ENCODE measurements at places on chromosomes 16 and 17. TPM values are rescaled to one million over a fixed set of nuclear protein-coding genes. Genes with fewer than 3 reads are reported as not detected.

DNA sequence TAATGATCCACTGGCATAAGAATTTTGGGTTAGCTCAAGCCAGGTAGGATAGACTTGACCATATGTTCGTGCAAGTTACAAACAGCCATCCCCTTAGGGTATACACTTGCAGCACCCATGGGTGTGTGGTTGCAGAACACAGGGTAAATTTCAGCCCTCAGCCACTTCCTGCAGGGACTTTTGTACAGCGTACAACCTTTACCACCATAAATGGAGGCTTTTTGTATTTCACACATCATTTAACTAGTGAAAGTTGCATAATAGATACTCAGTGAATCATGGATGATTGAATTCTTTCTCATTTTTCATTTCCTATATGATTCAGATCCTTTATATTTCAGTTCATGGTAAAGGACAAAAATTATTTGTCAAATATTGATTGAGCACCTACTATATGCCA is 473.9 kb downstream of the CDH13 start:
- no peak for DNase-seq

DNA sequence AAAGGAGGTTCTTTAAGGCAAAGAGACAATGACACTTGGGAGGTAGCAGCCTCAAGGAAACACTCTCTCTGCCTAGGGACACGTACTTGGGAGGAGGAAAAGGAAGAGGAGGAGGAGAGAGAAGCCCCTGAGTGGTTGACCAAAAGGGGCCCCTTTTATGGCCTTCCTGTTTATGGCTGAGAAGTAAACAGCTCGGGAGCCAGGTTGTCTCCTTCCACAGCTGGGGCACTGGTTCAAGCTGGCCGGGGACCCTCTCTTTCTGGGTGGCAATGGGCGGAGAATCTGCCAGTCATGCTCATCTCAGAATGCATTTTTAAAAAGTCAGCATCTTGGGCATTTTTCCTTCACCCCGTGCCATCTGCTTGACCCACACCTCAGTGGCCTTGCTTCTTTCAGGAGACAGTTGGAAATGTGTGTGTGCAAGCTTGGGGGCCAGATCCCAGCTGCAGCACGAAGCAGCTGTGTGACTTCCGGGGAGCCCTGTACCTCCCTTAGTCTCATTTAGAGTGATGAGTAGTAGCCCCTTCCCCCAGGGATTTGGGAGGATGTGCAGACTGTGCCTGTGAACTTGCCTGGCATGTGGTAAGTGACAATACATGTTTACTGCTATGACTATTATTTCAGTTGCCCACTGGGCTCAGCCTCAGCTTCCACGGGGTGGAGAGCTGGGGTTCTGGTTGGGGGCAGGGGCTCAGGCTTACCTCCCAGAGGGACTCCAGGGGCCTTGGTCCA is 33.8 kb upstream of the SALL1 start:
- no peak for DNase-seq

GRCh38 chr16:53090591-53091411 is 36.0 kb downstream of the CHD9 start:
- DNase-seq: peak; percentile 96

GRCh38 chr17:60964160-60964559 is 286.5 kb downstream of the BCAS3 start:
- DNase-seq: no peak

DNA sequence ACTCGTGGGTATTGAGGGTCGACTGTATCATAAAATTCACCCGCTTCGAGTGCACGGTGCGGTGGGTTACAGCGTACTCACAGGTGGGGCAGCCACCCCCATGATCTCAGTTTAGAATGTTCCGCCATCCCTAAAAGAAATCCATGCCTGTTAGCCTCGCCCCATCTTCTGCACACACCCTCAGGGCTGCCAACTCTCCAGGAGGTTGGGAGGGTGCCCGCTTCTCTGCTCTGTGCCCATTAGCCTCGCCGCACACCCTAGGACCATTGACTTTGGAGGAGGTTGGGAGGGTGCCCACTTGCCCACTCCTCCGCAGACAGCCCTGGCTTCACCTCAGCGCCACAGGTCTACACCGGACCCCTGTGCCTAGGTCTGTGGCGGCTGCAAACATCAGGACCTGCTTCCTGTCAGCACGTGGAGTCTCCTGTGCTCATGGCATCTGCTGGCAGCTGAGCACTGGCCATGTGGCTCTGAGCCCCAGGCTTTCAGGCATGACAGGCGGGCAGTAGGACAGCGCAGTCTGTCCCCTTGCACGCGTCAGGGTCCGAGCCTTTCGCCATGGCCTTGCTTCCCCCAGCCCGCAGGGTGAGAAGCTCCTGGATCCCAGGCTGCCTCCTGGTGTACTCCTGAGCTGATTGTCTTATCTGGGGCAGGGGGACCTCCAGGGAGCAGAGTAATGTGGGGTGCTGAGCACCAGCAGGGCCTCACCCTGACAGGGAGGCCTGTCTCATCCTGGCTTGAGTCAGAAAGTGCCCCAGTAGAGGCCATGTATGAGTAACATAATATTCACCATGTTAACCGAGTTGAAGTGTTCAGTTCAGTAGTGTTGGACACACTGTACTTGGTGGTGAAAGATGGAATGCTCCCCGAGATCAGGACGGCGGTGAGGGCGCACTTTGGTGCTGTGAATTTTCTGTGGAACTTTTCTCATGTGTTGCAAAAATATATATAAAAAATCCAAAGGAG is 21.9 kb downstream of the NME3 start:
- DNase-seq: no peak

DNA sequence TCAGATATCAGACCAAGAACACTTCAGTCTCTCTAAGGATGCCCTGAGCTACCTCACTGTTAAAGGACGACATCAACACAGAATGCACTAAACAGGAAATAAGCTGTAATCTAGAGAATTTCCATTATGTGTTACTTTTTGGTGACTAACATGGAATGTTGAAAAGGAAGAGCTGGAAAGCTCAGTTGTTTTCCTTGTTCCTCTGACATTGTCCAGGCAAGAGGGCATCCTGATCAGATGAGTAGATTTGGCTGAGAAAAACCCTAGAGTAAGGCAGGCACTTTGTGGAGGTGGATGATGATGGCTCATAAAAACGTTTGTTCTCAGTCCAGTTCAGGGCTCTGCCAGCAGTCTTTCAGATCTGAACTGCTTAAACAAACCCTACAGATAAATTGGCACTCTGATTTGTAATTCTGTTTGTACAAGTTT is 34.0 kb downstream of the DGKE start:
- peak; percentile 90 for DNase-seq

- DNase-seq: no peak
These were observed at the start of gene KRTAP4-4 for GRCh38 chr17:41160648-41161047. Gene KRTAP4-4 (minus strand): TSS chr17:41160748. CDS start chr17:41160691, 57 bp downstream.

GRCh38 chr17:74851612-74852236 is 8.0 kb downstream of the GRIN2C start:
- DNase-seq: no peak

DNA sequence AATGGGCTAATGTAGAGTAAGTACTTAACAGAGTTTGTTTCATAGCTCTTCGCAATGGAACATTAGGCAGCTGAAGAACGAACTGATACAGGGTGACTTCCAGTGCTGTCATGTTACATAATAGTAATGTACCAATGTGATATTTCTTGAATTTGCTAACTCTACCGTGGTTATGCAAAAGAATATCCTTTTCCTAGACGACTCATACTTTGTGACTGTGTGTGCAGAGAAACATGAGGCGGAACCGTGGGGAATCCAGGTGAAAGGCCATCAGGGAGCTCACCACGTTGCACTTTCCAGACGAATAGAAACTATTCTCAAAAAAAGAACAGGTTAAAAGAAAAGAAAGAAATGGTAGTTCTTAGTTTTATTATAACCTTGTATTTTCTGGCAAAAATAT is 13.2 kb downstream of the NOB1 start:
- no peak for DNase-seq

DNA sequence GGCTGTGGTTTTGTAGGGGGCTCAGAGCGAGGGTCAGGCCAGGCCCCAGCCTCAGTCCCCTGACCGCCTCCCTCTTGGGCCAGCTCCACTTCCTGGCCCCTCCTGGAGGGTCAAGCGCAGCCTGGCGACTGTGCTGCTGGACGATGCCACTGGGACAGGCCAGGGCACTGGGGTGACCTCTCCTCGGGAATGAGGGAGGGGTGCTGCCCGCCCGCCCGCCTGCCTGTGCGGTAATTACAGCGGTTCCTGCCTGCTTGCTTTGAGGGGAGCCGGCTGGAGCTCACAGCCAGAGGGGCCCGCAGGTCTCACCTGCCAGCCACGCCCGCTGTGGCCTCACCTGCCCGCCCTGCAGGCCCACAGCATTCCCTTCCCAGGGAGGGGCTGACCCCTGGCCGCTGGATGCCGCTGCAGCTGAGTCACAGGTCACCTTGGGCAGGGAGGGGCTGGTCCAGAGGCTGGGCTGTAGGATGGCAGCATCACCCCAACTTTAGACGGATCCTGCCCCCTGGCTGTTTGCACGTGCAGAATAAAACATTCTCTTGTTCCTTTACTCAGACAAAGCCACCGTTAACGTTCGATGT is 76.7 kb upstream of the CBX4 start:
- no peak for DNase-seq

- no peak for DNase-seq
These were observed 98.6 kb upstream of the DNAH17 start for GRCh38 chr17:78675836-78676235.

DNA sequence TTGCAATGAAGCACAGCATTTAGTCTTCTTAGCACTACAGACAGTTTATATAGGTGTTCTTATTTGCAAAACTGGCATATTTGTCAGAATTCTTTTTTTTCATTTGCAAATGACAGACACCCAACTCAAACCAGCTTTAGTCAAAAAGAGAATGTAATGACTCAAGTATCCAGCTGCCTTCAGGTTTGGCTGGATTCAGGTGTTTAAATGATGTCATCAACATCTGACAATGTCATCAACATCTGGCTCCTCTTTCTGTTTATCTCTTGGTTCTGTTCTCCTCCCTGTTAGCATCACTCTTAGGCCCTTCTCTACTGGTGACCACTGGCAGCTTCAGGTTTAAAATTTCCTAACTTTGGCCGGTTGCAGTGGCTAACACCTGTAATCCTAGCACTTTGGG is 18.9 kb downstream of the TMC5 start:
- no peak for DNase-seq

GRCh38 chr17:68835071-68835470 is 120.1 kb downstream of the ABCA8 start:
- DNase-seq: peak; percentile 13

DNA sequence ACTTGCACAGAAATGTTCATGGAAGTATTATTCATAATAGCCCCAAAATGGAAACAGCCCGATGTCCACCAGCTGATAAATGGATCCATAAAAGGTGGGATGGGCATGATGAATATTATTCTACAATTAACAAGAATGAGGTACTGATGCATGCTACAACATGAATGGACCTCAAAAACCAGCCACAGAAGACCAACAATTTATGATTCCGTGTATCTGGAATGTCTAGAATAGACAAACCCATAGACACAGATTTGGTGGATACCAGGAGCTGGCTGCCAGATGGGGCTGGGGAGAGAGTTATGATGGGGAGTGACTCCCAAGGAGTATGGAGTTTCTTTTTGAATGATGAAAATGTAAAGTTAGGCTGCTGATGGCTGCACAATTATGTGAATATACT is 10.8 kb upstream of the NAGLU start:
- no peak for DNase-seq

DNA sequence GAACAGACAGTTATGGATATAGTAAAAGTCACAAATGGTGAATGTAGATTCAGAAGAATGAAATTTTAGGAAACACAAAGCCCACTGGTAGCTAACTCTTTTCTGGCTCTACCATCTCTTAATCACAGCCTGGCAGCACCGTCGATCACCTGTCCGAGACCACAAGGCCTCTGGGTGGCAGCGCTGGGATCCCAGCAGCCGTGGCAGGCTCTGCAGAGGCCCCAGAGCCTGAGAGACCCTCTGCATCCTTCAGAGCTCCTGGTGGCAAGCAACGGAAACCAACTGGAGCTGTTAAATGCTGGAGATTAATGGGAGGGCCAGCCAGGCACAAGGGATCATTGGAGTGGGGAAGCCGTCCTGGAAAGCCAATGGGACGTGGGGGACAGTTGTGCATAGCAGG is 26.3 kb downstream of the LAT start:
- DNase-seq: no peak

DNA sequence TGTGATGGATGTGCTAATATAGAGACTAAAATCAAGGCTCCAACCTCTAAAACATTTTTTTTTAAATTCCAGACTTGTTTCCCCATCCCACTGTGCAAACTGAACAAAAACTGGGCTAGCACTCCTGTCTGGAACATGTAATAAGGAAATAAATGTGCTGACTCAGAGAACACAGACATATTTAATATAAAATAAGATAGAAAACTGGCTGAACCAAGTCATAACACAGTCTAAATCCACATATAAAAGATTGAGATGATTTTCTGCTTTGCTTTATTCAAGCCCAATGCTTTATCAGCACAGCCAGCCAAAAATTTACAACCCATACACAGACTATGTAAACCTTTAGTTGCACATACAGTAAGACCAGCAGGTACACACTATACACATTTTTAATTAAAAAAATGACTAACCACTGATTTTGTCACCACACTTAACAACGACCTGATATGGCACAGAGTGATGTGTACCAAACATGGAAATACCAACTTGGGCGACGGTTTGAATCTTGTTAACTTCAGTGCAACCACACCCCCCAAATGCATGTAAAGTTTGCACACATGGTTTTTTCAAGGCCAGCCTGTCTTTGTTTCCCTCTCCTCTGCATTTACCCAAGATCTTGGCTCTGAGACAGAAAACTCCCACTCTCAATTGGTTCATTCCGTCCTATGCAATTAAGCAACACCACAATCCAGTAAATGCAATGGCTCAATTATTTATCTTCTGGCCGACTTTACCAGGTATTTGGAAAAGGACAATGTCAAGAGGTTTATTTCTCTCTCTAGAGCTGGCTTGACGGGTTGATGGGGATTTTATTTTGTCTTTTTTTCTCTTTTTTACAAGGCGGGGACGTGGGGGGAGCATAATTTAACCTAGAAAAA is 1.2 kb downstream of the STAT3 start:
- peak; percentile 64 for DNase-seq

GRCh38 chr17:61397086-61397842 is 2.4 kb upstream of the TBX2 start:
- no peak for DNase-seq

- DNase-seq: peak; percentile 28
These were observed 62.6 kb upstream of the TEKT1 start for GRCh38 chr17:6894206-6894528.

DNA sequence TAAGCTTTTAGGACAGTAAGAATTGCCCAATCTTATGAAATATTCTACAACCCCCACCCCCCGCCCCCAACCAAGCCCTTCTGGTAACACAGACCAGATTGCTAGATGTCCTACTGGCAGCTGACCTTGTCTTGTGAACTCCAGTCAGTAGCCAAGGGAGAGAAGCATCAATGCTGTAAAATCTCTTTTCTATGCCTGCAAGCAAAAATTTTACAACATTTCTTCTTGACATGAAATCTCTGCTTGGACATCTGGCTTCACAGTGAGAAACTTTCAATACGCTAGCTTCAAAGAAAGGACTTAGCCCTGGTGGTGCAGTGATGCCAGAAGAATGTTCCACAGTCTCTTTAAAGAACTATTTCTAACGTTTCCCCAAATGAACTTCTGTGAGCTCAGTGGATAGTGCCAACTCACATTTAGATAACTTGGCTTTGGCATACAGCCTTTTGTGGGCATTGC is 169.3 kb upstream of the AXIN2 start:
- DNase-seq: no peak

ZNF286A gene
- 37.4 TPM for total RNA-seq

MAFG gene
- total RNA-seq: 30.5 TPM

CASKIN1 gene
- total RNA-seq: 0.58 TPM

CD7 gene
- total RNA-seq: not detected

SKAP1 gene
- 0.51 TPM for total RNA-seq

CD68 gene
- total RNA-seq: 2.9 TPM

ATP2C2 gene
- total RNA-seq: not detected

CRAMP1 gene
- total RNA-seq: 28.9 TPM

ITGB3 gene
- total RNA-seq: 60.0 TPM

TBX6 gene
- 0.60 TPM for total RNA-seq

KRT24 gene
- not detected for total RNA-seq

All from endothelial cell of umbilical vein (primary cell).